Right renal cortex interstitium (tissue), 3 donors: ENCODE measurements at places on chromosomes 5 and 9. TPM values are rescaled to one million over a fixed set of nuclear protein-coding genes. Genes with fewer than 3 reads are reported as not detected.

The TAL2 gene
- 2.1 TPM for polyA plus RNA-seq

GRCh38 chr5:10578293-10578665 lies 14.4 kb downstream of the ANKRD33B start:
- DNase-seq = no peak

The MARCHF11 gene
- polyA plus RNA-seq = 5.7 TPM

GRCh38 chr5:135264451-135265440 lies 134.3 kb downstream of the MACROH2A1 start:
- DNase-seq = no peak

The TXNDC8 gene
- not detected for polyA plus RNA-seq

GRCh38 chr5:65479527-65479926 lies 2.2 kb downstream of the ADAMTS6 start:
- no peak for DNase-seq

GRCh38 chr9:112038017-112038408 lies 137.1 kb downstream of the SUSD1 start:
- no peak for DNase-seq

The ENTPD2 gene
- 2.9 TPM for polyA plus RNA-seq

DNA sequence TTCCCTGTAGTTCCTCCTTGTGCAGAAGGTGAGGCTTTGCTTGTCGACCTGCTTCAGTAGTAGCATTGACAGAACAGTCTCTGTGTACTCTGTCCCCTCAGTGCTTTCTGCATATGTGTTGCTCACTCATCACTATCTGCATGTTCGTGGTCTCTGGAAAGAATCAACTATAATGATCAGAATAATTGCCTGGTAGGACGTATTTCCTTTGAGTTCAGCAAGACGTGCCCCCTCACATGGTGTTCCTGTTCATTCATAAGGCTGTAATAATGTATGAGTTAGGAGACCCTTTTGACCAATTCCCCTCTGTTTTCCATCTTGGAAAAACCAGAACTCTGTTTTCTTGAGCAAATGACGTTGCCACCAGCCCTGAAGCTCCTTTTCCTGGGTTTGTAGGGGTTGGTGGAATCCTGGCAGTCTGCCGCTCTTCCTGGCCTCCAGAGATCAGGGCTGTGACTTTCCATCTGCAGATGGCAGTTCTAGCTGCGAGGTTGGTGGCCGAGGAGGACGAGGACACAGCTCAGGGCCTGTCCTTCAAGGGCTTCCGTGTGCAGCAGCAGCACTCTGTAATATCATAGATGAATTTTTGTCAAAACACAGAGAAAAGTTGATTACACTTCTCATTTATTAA lies 61.9 kb downstream of the EXOSC2 start:
- DNase-seq = no peak
